Activated CD8-positive, alpha-beta memory T cell treated with anti-CD3 and anti-CD28 coated beads for 24 hours (primary cell): ENCODE measurements at places on chromosomes 16 and 17.

- no peak for DNase-seq
Measured at GRCh38 chr17:79233916-79234551, 159.4 kb downstream of the ENGASE start.

DNA sequence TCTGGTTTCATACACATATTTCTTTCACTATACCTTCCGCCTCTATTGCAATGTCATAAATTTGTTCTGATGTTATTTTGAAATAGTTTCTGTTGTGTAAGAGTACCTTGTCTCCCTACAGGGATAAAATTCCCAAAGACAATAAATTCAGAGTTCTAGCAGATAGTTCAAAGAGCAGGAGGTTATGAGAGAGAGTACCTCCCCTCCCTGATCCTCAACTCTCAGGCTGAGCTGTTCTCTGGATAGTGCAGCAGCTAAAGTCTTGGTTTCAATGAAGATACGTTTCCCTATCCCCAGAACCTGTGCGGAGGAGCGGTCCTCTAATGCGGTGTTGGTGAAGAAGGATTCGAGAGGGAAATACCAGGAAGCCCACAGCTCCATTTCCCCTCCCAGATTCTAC lies 190.2 kb upstream of the CPHXL start:
- DNase-seq = no peak

- DNase-seq = peak; percentile 71
Measured at GRCh38 chr16:87297918-87298631, 19.1 kb downstream of the C16orf95 start.

GRCh38 chr16:69410219-69410990 lies 14.0 kb upstream of the CYB5B start:
- DNase-seq = no peak

DNA sequence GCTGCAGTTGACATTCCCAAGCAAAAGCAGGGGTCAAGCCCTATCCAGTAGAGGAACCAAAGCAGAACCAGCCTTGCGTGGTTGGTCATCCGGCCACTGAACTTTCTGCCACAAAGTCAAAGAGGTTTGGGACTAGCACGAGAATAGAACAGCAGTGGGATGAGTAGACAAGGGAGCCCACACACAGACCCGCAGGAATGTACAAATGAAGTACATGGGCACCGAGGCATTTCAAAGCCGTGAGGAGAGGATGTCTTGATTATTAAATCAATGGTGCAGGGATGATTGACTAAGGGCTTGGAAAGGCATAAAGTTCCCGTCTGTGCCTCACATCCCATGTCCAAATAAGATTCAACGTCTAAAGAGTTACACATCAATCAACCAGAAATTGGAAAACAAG lies 81.8 kb upstream of the TBC1D3K start:
- no peak for DNase-seq

DNA sequence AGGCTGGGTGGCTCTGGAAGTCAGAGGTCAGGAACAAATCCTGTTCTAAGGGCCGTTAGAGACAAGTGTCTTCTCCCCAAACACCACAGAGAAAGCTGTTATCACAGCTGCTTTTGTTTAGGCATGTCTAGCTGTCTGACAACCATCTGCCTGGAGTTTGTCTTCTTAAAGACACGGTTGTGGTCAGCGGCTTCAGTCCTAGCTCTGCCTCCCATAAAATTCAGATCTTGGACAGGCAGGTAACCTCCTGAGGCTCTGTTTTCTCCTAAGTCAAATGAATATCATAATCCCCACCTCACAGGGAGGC lies 2.3 kb upstream of the ITGA3 start:
- no peak for DNase-seq

- DNase-seq = peak; percentile 99
Measured at GRCh38 chr17:2392252-2393173, 8.3 kb downstream of the MNT start.

DNA sequence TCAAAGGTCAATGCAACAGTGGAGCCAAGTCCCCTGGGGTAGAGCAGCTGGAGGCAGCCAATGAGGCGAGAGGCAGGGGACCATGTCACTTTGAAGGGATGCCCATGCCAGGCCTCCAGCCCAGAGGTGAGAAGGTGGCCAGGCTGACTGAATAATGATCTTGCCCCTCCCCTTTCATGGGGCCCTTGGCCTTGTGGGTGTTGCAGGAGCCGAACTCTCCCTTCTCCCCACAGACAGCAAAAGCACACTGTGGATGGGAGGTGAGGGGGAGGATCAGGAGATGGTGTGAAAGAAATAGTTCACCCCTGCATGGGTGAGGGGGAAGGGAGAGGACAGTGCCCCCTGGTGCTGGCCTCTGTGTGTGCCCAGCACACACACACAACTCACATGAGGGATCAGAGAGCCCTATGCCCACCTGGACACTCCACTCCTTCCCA lies 15.8 kb upstream of the TBX21 start:
- DNase-seq = no peak

- DNase-seq = no peak
Measured at GRCh38 chr17:7588553-7589203, 1.2 kb downstream of the SOX15 start.

DNA sequence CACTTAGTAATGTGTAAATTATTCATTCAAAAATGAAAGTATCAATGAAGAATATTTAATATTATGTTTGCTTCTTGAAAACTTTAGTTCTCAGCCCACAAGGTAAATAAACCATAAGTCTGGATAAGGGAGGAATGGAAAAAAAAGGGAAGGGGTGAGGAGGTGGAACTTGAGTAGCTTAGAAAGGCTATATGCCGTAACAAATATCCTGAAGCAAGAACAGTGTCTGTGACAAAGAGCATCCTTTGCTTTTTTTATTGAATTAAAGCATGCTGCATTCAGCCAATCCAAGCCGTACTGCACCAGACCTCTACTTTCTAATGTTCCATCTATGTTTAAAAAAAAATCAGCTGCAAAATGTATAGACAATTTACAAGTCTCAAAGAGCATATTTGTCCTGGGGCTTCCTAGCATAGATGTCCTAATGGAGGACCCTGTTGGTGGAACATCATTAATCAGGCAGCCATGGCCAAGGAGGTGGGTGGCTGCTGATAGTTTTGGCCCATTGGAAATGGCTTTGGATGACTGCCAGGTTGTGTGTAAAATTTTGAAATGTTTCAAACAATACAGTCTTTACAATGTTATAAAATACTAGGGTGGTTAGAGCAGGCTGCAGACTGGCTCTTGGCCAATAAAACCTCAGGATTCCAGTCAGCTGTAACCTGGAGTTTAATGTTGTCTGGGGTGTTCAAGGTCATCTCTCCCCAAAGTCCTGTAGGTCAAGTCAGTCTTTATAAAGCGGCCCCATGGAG lies 895.8 kb upstream of the SOX9 start:
- no peak for DNase-seq

DNA sequence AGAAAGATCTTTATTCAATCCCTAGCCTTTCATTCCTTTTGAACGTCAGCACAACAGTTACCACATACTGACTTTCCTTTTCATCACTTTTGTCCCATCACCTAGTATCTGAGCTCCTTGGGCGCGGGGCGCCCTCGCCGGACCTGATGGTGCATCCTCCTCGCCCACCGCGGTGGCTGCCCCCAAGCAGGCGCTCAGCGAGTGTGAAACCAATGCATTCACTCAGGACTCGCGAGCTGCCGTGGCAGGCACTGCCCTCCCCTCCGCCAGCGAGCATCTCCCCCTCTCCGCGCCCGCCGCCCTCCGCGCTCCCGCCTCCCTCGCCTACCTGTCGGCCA lies 756 bp downstream of the KLHL11 start:
- DNase-seq = no peak

DNA sequence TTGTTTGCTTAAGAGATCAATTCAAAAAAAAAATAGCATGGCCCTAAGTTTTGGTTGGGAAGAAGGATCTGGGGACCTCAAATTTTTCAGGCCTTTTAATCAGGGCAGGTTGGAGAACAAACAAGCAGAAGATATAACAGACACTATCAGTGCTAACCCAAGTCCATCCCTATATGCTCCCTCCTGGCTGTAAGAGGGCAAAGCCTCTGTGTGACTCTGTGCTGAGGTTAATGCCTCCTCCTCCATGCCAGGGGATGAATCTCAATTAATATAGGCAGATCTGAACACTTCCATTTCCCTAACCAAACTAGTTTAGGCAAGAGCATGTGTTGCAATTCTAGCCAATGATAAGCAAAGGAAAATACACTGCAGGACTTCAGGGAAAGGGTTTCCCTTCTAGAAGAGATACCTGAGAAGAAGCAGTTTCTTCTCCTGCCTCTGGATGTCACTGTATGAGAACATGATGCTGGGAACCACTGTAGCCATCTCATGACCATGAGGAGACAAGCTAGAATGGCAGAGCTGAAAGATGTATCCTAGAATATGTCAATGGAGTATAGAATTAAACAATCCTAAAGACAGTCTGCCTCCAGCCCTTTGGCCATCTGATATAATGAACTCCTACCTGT lies 76.0 kb downstream of the CHD9NB start:
- DNase-seq = no peak
